ENCODE measurements at places on chromosomes 3 and 15.

- no peak for DNase-seq
Observed at GRCh38 chr15:35197306-35197705, 112.2 kb upstream of the NANOGP8 start.

DNA sequence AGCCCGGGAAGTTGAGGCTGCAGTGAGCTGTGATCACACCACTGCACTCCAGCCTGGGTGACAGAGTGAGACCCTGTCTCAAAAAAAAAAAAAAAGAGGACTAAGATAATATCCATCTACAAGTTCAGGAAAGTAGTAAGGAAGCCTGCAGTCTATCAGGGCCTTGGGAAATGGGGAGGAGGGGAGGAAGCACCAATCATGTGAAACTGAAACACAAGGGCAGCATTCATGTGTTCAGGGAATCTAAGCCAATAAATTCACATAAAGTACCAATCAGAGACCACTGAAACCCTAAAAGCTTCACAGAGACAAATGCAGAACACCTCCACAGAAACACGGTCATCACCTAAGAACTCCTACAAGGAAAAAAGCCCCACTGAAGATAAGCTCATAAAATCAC, 22.9 kb upstream of the HHATL start:
- no peak for DNase-seq

GRCh38 chr15:58951388-58952007, 18.0 kb upstream of the SLTM start:
- DNase-seq: no peak

GRCh38 chr3:158384019-158384418, 187.0 kb upstream of the MLF1 start:
- DNase-seq: no peak

DNA sequence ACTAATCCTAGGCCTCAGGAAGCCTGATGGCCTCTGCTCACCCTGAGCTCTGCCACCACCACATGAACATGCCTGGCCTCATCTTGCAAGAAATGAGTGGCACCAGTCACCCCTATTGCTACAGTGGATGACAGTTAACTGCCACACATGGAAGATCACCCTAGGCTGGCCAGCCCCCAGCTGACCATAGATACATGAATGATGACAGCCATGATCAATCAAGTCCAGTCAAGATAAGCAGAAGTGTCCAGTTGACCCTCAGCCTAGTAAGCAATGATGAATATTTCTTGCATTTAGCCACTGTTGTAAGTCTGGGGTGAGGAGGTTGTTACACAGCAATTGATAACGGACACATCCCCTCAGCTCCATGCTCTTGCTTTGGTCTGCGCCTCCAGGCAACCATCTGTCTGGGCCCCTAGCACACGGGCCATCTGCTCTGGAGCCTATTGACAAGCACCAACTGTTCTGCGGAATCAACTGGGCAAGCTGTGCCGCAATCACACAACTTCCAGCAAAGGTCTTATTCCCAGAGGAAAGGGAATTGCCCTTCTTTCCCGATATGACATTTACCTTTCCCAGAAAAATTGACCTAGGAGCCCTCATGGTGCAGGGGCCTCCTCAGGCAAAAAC, 2.2 kb upstream of the LYZL4 start:
- no peak for DNase-seq

GRCh38 chr15:100248236-100248635, 93.5 kb downstream of the ADAMTS17 start:
- DNase-seq: no peak

DNA sequence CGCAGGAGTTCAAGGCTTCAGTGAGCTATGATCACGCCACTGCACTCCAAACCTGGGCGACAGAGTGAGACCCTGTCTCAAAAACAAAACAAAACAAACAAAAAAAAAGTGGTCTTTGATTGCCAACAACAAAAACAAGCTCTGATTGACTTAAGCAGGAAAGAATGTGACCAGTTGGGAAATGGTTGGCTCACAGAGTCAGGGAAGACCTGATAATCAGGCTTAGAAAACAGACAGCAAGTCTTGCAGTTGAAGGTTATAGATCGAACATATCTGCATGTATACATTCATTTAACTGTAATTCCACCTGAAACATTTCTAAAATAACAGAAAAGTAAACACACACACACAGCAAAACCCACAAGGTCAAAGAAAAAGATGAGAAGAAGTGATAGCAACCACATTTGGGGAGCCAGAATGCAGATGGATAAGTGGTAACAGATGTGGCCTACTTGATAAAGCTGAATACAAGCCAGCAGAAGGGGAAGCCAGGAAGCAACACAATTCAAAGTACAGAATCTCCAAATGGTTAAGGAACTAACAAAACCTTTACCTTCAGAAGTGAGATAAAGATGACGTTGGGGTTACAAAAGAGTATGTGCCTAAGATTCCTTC, 699.9 kb upstream of the ZNF385D start:
- DNase-seq: no peak

- no peak for DNase-seq
Observed at GRCh38 chr3:62413687-62414086, 40.3 kb upstream of the FEZF2 start.

DNA sequence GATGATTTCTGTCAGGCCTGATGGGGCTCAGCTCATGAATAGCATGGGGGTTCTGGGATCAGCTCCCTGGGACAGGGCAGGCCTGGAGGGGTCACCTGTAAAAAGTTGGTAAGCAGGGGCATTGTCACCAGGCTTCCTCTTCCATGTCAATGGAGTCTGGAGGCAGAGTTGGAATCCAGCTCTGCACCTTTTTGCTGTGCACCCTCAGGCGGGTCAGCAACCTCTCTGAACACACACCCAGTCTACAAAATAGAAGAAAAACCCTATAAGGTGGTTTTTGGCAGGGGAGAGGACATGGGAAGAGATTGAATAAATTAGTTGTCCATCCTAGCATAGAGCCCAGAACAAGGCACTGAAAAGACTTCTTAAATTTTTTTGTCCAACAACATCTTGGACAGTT, 77.2 kb upstream of the NR2E3 start:
- DNase-seq: no peak

- peak; percentile 13 for DNase-seq
Observed at GRCh38 chr15:63809452-63809851, 24.3 kb downstream of the HERC1 start.

GRCh38 chr15:69150841-69151240, 9.6 kb upstream of the GLCE start:
- DNase-seq: no peak

- DNase-seq: no peak
Observed at GRCh38 chr15:60829416-60829815, 350.5 kb upstream of the ICE2 start.

GRCh38 chr3:188956839-188957489, 214.8 kb upstream of the TPRG1 start:
- peak; percentile 73 for DNase-seq

- DNase-seq: peak; percentile 61
Observed at GRCh38 chr15:50377867-50378751, 23.1 kb upstream of the GABPB1 start.

GRCh38 chr3:148723631-148724030, 25.9 kb downstream of the AGTR1 start:
- DNase-seq: no peak

- DNase-seq: peak; percentile 70
Observed at GRCh38 chr3:119400466-119400865, 62.9 kb downstream of the TMEM39A start.

GRCh38 chr3:129764090-129764489, 129.4 kb downstream of the TMCC1 start:
- no peak for DNase-seq

DNA sequence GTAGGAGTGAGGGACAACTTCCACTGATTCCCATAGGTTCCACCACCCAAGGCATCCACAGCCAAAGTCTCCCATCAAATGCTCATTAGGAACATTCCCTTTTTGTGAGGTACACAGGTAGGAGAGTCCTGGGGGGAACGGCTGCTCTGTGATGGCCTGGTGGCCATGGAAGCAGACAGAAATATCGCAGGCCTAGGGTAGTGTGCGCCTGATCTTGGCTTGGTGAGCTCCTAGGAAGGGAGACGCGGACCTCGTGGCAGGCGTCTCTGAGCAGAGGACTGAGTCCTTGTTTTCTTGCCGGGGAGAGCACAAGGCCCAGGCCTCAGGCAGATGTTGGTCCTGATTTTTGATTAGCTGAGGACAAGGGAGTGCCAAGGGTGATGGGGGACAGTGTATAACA, 99.5 kb downstream of the SNRPN start:
- DNase-seq: no peak

DNA sequence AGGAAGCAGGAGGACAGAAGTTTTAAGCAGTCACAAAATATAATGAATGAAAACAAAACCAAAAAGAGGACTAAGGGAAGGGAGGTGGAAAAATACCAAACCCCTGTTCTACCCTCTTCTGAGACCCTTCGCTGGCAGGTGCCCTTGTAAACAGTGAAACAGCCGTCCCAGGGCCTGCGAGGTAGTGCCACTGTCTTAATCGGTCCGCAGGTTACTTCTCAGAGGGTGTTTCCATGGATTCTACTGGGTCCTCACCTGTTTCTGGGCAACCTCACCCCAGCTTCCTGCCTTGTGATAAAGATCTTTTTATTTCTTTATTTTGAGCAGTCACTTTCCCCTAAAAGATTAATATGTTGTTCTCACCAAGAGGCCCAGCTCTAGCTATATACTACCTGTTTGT, 65.3 kb downstream of the SLC30A4 start:
- no peak for DNase-seq

DNA sequence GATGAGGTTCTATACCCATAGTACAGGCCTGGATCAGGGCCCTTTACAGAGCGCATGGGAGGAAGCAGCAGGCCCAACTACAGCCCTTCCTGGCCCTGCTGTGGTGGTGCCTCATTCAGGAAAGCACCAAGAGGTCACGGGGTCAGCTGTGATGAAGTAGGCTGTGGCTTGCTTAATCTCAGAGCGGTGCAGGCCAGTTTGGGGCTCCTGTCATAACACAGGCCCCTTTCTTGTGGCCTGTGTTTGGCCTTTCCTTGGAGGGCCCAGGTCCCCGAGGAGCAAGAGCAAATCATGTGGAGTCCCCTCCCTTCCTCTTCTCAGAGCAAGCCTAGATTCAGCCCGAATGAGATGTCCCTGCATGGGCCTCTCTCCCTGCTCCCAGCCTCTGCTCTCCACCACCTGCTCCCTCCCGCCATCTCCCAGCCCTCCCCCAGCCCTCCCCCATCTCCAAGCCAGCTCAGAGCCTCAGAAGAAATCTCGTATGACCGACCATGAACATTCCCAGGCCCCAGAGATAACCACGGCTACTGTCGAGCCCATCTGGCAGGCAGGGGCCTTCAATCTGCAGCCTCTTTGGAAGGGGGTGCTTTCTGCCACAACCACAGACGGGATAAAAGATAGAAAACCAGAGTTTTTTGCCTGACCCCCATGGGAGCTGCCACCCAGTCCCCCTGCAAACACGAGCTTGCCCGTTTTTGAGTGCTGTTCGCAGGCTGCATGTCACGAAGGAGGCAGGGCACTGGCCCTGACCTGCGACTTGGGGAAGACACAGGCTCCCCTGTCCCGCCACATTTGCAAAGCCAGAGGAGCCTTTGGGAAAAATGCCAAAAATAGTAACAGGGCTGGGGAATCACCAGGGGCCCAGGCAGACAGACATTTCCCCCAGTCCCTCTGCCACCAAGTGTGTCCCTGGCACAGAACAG, 32.3 kb upstream of the DUSP7 start:
- peak; percentile 91 for DNase-seq

DNA sequence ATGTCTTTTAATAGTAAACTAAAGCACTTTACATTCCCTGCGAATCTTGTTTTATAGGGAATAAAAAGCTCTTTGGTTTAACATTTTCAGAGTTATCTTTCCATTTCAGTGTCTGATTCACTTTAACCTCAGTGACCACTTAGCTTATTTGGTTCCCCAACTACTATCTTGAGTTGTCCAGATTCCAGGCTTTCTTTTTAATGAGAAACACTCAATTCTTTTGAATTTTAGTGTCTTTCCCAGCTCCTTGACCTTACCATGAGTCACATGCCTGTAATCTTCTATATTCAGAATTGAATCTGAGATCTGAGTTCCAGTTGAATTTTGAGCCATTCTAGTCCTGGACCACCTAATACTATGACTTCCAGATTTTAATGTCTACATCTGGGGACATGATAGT, 144.4 kb downstream of the KCNAB1 start:
- no peak for DNase-seq

DNA sequence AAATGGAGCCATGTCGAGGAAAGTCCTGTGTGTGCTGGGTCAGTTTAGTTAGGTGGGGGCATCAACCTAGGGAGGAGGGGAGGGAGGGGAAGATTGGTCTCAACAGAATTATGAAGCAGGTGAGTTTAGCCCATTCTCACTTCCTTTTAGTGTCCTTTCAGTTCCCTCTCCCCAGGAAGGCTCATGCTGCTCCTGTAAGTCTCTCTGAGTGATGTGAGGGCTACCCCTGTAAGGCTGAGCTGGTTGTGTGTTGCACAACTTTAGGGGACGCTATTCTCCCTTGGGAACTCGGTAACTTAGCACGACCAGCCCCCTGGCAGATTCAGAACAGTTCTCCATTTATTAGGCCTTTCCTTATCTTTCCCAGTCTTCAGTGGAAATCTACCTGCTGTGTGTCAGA, 21.2 kb downstream of the IL5RA start:
- DNase-seq: no peak

DNA sequence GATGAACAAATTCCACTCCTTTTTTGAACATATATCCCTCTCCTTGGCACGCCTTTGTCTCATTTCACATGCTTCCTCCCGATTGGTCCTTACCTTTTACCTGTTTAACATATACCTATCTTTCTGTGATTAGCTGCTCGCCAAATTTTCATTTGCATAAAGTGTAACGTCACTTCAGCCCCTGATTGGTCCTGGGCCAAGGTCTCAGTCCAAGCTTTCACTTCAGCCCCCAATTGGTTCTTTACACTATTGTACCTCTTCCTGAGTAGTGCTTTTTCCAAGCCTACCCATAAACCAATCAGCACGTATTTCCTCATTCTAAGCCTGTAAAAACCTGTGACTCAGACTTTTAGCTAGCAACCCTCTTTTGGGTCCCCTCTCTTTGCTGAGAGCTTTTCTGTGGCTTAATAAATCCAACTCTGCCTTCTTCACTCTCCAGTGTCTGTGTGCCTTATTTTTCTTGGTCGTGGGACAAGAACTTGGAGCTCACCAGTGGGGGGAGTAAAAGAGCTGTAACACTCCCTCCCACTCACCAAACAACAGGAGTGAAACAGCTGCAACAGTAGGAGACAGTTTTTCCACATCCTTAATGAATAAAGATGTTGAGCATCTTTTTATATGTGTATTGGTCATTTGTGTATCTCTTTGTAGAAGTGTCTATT, 584 bp upstream of the XCR1 start:
- DNase-seq: no peak

GRCh38 chr3:175270866-175271265, 411.7 kb downstream of the NAALADL2 start:
- no peak for DNase-seq

DNA sequence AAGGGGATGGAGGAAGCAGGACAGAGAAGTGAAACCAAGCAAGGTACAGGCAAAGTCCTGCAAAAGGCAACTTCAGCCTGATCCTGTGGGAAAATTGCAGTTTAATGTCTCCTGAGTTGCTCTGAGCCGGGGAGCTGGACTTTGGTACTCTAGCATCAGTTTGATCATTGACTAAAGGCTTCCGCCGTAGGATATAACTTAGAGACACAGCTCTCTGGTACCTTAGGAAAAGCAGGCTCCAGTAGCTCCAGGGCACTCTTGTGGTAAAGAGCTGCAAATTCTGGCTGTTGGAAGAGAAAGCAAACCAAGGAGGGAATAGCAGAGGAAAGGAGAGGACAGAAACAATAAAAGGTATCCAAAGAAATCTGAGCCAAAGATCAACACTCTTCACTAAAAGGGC, 521.1 kb downstream of the PLOD2 start:
- DNase-seq: no peak
